ENCODE measurements at places on chromosomes 1 and 21.
A peak's percentile ranks its signal among the peaks of the same experiment; 100 is the strongest.

GRCh38 chr1:241950390-241950789 is 7.2 kb upstream of the BECN2 start:
- DNase-seq, result no peak

GRCh38 chr1:181033128-181033798 is 520 bp upstream of the MR1 start:
- DNase-seq, result peak; percentile 57

DNA sequence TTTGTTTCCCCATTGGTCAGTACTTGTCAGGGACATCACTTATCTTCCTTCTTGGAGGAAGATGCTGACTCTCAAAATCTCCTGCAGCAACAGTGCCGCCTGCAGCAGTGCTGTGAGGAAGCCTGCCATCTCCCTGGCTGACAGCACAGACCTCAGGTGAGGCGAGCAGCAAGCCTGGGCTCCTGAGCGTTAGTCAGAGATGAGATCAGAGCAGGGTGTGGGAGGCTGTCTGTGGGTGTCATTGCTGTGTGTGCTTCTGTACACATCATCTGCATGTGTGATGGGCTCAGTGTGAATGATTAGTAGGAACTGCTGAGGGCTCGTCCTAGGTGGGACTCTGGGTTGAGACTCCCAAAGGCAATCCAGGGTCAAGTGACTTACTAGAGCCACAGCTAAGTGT is 6.1 kb downstream of the STRIP1 start:
- DNase-seq, result no peak

DNA sequence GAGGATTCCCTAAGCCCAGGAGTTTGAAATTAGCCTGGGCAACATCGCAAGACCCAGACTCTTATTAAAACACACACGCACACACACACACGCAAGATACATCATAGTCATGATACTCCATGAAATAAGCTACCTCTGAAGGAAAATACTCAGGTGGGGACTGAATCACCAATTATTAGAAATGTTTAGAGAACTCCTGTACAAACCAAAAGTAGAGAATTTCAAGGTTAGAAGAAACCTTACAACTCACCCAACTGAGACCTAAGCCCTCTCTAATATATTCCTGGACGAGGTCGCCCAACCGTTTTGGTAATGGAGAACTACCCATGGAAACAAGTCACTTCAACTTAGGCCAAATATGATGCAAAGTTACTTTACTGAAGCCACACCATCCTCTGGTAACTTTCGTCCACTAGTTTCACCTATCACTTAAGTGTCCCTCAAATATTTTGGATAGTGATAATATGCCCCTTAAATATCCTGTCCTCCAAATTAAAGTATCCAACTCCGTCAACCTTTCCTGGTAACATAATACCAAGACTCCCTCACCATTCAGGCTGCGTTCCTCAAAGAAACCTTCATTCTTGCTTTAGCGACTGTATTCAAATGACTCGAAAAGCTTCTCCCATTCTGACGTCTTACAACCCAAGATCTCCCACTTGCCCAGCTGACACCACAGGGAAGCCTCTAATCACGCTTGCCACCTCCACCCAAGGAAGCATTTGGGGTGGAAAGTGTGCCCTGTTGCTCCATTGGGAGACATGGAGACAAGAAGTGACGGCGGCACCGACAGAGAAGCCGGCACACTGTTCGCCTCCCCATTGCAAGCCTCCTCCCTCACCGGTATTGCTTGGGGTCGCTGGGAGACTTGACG is 856 bp downstream of the NRDC start:
- DNase-seq, result peak; percentile 46

DNA sequence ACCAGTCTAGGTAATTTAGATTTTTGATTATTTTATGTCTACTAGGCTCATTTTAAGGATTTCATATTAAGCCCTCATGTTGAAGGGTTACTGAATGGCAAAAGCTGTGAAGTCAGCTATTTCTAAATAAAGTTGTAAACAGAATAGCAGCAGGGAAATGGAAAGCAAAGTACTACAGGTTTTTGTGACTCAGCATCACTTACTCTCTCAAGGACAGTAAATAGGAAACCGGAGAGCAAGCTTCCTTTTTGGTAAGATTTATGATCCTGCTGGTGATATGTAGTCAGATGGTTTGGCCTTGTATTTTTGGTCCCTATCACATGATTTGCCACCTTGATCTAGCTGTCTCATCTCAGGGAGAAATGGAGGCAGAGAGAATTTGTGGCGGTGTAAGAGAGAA is 226.0 kb downstream of the RPS6KC1 start:
- no peak for DNase-seq

DNA sequence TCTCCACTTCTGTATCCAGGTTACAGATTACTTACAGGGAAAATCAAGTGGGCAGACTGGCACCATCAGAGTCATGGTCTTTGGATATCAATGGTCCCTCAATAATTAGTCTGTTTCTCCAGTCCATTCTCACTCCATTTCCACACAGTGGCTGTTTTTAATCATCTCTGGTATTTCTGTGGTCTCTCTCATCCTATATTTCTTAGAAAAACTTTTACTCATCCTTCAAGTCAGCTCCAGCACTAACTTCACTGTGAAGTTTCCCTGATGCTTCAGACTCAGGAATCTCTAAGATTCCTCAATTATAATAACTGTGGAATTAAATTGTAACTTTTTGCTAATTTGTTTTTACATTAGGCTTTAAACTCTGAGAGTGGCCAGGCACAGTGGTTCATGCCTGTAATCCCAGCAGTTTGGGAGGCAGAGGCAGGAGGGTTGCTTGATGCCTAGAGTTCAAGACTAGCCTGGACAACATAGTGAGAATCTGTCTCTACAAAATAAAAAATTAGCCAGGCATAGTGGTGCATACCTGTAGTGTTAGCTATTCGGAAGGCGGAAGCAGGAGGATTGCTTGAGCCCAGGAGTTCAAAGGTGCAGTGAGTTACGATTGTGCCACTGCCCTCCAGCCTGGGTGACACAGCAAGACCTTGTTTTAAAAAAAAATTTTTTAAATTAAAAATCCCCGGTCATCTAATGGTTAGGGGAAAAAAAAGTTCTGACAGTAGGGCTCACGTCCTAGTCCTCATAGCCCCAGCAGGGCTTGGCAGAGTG is 10.6 kb downstream of the CD160 start:
- no peak for DNase-seq

- DNase-seq, result no peak
Observed at GRCh38 chr1:62224182-62224581, 29.5 kb downstream of the L1TD1 start.

DNA sequence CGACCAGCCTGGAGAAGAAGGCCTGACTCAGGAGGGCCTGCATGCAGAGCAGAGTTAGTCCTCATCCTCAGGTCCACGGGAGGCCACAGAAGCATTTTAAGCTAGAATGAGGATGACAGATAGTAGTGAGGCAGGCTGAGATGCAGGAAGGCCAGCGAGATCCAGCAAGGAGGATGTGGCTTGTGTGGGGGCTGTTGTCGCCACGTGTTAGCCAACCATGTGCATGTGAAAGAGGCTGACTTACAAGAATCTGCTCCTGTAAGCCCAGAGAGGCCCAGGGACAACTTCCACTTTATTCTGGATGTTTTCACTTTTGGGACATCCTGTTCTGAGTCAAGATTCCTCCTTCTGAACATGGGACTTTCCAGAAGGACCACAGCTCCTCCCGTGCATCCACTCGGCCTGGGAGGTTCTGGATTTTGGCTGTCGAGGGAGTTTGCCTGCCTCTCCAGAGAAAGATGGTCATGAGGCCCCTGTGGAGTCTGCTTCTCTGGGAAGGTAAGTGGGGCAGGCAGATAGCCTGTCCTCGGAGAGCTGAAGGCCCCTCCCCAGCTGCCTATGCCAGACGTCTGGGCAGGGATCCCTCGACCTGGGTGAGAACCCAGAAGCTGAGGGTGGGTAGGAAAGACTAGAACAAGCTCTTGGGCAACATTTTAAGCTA is at the start of gene SLAMF8:
SLAMF8 (plus strand) TSS at position 433 of the 661 bp plus-strand sequence; CDS start at position 459, 26 bp downstream.
- peak; percentile 33 for DNase-seq

- DNase-seq, result no peak
Observed at GRCh38 chr1:82401116-82401515, 600.4 kb downstream of the ADGRL2 start.

- no peak for DNase-seq
Observed at GRCh38 chr1:218346391-218347204, 1.5 kb downstream of the TGFB2 start.

DNA sequence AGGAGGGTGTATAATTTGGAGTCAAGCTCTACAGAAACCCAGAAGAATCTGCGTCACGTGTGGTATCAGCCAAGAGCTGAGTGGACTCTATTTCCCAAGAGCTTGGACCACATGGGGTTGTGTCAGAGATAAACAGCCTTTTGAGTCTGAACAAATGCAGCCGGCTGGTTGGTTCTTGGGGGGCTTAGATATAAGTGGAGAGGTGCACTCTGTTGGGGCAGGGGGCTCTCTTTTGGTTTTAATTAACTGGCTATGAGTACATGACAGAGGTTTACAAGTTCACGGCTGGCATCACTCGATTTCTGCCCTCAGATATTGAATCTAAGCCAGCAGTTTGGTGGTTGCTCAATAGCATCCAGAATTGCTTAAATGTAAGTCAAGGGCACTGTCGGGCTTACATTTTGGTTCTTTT is 501 bp upstream of the MRAP start:
- peak; percentile 72 for DNase-seq

- no peak for DNase-seq
Observed at GRCh38 chr1:8360493-8361197, 42.7 kb downstream of the SLC45A1 start.

DNA sequence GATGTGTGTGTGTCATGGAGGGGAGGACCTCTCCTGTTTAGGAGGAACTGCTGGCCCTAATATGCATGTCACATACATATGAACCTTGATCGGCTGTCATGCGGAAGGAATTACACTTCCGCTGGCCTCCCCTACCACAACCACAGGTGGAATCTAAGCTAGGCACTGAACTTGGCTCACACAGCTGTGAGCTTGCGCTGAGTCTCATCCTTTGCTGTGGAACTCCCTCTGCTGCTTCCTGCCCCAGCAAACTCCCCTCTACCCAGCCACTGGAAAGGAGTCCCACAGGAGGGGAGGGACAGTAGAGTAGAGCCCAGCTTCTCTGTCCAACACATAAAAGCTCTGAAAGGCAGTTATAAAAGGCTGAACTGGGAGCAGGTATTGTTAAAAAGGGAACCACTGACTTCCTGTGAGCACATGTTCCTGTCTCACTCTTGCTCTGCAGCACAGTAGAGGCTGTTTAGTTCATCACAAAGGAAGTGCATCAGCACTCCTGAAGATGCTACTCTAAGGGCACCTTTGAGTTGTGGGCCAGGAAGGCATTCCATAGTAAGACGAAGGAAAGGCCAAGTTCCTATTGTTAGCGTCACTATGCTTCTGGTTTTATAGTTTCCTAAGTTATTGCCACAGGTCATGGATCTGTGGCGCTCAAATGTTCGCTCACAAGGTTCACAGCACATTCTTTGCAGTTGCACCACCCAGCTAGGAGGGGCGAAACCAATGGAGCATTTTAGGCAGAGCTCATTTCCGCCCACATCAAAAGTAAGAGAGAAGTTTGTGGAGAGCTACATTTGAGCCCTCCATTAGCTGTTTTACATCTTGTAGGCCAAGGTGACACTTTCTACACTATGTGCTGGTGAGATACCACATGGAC is 17.7 kb upstream of the PTPRC start:
- DNase-seq, result no peak

GRCh38 chr1:179340918-179341317 is 24.9 kb upstream of the AXDND1 start:
- DNase-seq, result no peak

GRCh38 chr1:41715441-41716095 is 203.2 kb downstream of the HIVEP3 start:
- DNase-seq, result no peak

DNA sequence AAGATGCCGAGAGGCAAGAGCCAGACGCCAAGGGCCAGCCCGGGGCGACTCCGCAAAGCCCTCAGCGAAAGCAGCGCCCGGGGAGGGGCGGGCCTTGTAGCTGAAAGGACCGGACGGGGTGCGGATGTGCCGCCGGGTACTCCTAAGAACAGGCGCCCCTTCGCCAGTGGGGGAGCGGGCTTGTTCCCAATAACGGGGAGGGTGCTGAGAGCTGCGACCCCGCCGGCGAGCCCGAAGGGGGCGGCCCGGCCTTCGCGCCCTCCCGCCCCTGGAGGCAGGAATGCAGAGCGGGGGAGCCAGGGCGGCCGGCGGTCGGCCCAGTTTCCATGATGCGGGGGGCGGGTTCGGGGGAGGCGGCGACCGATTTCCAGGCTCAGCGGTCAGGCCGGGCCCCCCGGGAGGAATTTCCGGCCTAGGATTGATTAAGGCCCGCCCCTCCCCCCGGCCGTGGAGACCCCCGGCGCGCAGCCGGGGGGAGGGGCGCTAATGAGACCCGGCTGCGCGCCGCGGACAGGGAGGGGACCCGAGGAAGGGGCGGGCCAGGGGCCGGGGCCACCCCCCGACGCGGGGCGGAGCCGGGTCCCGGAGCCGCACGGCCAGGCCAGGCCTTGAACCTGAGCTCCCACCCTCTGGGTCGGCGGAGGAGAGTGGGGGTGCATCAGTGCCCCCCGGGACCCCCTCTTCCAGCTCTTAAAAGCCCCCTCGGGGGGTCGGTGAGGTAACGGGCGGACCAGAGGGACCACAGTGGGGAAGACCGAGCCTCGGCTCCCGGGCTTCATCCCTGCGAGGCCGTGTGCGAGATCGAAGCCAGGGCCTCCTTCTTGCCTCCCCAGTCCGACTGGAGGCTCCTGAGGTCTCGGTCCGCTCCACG is 898 bp upstream of the TMEM200B start:
- peak; percentile 74 for DNase-seq
